H7 (cell line): ENCODE measurements at places on chromosomes 11 and 22.

DNA sequence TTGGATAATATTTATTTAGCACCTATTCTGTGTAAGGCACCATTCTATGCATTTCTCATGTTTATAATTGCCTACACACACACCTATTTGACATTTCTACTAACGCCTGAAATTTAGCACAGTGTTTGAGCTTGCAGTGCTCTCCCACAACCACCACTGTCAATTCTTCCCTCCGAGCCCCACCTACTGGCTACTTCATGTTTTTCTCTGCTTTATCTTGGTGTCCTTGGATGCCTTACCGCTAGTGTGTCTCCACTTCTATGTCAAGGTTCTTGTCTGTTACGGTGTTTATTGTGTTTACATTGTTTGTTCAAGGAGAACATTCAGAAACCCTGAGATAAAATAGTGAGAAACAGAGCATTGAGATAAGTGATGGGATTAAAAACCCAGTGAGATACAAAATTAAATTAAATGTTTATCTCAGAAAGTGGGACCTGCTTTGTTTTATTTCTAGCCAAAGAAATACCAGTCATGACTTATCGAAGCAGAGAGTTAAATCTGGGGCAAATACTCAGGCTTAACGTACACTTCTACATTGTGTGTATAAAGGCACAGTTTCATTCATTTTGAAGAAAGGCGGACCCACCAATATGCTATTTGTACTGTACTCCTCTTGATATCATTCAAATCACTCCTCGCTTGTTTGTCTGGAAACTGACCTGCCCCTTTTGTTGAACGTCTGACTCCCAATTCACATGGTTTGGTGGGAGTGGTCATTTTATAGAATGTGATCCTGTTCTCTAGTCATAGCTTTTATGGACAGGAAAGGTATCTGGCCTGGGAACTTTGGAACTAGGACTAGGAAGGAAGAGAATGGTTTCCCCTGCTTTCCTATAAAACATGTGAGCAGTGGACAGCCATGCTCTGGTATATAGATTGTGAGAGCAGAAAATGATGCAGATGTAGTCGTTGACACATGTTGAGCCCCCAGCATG lies 39.2 kb upstream of the SLC36A4 start:
- DNase-seq, result peak; percentile 49

DNA sequence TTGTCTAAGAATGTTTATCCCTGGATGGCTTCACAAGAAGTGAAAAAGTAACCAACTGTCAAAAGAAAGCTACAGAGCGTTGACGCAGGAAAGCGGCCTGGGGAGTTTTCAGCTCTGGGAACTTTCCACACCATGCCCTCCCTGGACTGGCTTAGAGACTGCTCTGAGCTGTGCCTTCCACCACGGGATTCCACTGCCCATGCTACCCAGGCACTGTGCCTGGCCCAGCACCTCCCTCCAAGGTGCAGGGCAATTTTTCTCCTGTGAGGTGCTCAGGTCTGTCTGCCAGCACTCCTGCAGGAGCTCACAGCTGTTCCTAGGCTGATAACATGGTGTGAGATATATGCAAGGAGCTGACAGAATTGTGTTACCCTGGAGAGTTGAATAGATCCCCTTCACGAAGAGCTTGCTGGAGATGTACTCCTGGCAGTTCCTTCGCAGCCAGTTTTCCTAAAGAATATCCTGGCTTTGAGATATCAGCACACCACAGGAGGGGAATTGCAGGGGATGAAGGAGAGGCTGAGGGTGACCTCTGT lies 258.3 kb upstream of the B3GAT1 start:
- DNase-seq, result no peak

GRCh38 chr11:46275964-46276641 lies 1.4 kb upstream of the CREB3L1 start:
- DNase-seq, result peak; percentile 20

DNA sequence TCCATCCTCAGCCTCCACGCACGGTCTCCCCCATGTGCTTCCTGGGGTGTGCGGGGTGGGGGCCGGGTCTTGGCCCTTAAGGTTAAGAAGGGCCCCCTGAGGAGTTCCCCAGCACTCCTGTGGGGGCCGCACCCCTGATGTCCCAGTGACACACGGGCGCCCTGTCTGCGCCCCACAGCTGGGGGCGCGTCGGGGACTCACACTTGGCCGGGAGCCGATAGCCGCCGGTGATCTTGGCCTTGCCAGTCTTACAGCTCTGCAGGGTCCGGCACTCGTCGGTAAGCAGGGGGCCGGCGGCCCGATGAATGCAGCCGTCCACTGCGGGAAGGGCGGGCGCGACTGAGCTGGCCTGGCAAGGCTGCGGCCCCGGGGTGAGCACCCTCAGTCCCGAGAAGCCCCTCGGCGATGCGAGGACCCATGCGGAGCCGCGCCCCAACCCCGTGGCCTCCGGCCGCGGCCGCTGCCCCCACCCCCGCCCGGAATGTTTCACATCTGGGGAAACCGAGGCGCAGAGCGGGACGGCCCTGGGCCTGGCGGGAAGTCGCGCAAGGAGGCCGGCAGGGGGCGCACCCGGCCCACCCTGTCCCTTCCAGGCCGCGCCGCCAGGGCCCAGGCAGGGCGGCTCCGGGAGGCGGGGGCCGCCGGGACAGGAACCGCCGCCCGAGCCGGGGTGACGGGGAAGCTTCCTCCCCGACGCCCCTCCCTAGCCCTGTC lies 13.9 kb downstream of the OTUB1 start:
- DNase-seq, result peak; percentile 99

DNA sequence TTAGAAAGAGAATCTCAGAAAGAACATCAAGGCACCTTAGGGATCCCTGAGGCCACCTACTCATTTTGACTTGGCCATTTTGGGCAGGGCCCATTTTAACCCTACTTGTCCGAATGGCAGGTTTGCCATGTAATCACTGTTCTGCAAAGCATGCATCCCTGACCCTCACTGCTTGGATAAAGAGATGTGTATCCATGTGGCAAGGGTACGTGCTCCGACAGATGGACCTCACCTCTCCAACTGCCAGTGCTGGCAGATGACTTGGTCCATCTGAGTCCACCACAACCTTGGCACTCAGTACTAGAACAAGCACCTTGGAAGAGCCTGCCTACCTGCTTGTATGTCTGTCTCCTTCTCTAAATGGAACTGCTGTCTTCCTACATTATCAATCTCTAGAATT lies 139.4 kb downstream of the SPATA19 start:
- no peak for DNase-seq

DNA sequence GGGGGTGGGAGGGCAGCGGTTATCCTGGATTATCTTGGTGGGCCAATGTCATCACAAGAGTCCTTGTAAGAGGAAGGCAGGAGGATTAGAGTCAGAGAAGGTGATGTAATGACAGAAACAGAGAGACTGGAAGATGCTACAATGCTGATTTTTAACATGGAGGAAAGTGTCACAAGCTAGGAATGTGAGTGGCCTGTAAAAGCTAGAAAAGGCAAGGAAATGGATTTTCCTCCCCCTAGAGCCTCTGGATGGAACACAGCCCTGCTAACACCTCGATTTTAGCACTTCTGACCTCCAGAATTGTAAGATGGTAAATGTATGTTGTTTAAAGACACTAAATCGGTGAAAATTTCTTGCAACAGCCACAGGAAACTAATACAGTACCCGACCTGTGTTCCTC lies 109.3 kb downstream of the MN1 start:
- no peak for DNase-seq

DNA sequence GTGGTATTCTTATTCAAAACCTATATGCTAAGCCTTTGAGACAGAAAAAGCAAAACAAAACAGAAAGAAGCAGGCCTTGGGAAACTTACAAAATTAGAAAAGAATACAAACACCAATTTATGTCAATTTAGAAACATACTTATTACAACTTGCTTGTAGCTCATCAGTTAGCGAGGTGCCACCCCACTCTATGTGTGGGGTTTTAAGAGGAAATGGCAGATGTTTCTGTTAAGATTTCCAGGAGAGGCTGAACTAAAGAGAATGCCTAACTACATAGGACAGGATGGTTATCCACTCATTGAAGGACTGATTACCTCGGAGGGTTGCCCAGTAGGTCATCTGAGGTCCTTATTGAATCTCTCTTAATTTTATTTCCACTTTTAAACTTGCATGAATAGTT lies 302.0 kb downstream of the ETS1 start:
- DNase-seq, result no peak
